ENCODE measurements at places on chromosomes 7 and 10.

DNA sequence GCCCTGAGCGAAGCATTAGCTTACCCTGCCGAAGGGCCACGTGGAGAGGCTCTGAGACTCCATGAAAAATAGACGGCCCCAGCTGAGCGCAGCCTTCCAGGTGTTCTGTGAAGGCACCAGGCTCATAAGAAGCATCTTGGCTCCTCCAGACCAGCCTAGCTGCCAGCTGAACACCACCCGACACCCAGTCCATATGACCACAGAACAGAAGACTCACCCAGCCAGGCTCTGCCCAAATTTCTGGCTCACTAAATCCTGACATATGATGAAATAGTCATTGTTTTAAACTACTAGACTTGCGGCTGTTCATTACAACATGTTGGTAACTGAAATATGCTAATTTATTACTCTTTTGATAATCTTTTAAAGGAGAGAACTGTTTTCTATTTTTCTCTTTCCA lies 99.5 kb upstream of the ABI1 start:
- no peak for DNase-seq

- DNase-seq: no peak
These were observed 24.6 kb upstream of the SGMS1 start for GRCh38 chr10:50648089-50648934.

DNA sequence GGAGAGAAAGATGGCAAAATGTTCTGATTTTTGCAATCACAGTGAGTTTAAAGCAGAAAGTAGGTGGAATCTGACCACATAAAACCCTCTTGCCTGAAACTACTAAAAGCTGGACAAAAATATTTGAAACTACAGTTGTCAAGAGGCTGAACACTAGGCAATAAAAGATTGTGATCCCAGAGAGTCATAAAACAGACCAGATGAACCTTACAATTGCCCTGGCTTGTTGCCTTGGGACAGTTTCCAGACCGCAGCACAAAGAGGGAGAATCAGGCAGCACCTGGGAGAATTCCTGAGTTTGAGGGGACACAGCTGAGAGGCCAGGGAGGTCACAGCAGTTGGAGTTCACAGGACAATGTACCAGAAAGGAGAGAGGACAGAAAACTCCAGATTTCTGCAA lies 107.3 kb upstream of the NANOS1 start:
- no peak for DNase-seq

DNA sequence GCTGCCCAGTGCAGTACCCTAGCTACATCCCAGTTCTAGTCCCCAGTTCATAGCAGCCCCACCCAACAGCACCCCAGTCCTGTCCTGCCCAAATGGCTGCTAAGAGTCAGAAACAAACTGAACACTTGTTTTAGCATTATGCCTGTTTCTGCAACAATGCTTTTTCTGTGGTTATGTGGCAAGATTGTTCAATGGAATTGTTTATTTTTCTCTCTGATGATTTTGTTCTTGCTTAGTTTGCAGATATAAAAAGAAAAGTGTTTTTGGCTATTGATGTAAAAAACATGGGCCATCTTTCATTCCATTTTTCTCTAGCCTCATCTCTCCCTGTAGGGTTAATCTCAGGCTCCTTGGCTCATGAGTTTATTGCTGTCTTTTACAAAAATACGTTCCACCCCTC lies 42.5 kb downstream of the LRRC4 start:
- DNase-seq: no peak

DNA sequence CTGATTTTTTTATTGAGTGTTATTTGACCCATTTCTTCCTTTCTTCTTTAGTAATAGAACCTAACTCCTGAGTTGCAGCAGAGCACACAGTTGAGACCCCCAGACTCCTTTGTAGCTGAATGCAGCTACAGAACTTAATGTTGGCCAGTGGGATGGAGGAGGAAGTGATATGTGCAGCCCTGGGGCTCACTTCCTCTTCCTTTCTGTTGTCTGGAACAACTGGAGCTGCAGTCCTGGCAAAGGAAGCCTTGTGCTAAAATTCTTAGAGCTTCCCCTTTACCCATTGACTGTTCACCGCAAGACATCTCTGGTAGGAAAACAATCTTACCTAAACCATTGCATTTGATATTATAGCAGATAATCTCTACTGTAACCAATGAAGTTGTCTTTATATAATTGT lies 86.6 kb downstream of the ITGB8 start:
- DNase-seq: no peak

- DNase-seq: no peak
These were observed 8.4 kb downstream of the FAM237B start for GRCh38 chr7:90312745-90313144.

DNA sequence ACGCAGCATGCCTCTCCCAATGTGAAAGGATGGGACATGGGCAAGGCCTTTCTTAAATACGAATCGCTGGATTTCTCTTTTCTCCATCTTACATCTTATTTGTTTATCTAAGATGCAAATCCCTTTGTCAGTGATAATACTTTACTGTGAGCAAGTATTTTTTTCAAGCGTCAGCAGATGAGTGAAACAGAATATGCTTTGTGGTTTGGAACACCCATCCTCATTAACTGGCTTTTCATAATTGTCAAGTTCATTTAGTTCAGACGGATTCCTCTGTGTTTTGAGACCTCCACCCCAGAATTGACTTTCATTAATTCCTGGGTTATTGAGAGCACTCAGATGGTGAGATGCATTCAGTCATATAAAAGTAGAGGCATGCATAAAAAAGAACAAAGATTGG lies 149.8 kb downstream of the NSUN6 start:
- no peak for DNase-seq

GRCh38 chr7:92876836-92877235 lies 40.5 kb upstream of the CDK6 start:
- DNase-seq: no peak

DNA sequence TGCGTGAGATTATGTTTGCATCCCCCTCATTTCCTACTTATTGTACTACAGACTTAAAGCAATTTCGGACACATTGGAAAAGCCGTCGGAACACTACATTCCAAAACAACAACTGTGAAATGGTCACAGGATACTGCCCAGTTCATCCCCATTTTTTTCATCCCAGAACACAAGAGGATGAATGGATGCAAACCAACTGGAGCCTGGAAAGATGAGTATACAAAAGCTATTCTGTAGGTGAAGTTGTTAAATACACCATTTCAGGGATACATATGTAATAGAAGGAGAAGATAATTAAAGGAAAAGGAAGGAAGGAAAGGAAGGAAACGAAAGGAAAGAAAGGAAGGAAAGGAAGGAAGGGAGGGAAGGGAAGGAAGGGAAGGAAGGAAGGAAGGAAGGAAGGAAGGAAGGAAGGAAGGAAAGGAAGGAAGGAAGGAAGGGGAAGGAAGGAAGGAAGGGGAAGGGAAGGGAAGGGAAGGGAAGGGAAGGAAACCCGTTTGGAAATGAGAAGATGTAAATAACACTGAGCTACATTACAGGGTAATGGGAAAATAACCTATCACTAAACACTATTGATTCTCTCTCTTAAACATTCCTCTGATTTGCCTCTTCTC lies 48.6 kb upstream of the C7orf33 start:
- no peak for DNase-seq

DNA sequence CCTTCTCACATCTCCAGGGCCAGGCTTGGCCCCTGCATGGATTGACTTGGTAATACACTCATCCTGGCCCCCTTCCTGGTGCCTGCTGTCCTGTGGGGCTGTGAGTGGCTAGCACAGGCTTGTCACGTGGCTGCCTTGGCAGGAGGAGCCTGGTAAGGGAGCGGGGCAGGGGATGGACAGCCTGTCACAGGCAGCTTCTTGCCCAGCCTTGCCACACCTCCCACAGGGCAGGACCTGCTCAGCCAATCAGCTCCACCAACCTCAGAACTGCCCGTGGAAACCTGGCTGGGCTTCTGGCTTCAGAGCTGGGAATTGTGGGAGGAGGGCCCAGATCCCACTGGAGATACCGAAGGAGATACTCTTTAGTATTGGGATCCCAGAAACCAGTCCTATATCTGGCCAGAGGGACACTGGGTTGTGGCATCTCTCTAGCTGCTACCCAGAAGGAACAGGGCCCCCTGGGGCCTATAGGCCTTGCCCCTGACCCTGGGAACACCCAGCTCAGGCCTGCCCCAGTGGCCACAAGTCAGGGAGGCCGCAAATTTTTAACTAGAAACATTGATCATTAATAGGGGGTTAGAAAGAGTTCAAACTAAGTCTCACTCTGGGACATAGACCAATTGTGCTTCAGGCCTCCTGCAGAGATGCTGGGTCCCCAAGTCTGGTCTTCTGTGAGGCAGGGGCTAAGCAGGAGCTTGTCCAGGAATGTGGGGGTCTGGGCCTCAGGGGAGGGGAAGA lies at the start of gene HOGA1:
HOGA1 (plus strand) TSS at position 330 of the 738 bp plus-strand sequence; CDS start at position 645, 315 bp downstream.
- DNase-seq: no peak

- DNase-seq: no peak
These were observed 13.6 kb downstream of the ENTPD7 start for GRCh38 chr10:99672884-99673283.

GRCh38 chr10:13668126-13668525 lies 81.4 kb downstream of the PRPF18 start:
- DNase-seq: no peak

DNA sequence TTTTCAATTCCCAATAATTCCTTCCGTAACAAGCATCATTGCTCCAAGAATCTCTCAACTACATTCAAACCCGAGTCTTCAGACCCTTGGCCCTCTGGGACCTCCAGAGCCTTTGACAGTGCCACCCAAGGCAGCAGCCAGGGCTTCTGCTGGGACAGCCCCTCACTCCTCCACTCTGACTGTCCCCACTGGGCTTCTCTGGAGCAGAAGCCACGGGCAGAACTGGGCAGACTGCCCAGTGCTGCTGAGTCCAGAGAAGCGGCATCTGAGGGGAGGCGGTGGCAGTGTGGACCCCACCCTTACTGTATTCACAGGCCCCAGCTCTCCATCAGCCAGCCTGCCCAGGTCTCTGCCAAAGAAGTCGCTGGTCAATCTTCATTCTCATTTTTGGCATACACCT lies 8.8 kb downstream of the CYREN start:
- DNase-seq: no peak

GRCh38 chr10:123567984-123568739 lies 98.0 kb upstream of the GPR26 start:
- no peak for DNase-seq

GRCh38 chr10:33623669-33624068 lies 289.2 kb upstream of the NRP1 start:
- DNase-seq: no peak

GRCh38 chr7:81957517-81957916 lies 187.7 kb upstream of the HGF start:
- no peak for DNase-seq

DNA sequence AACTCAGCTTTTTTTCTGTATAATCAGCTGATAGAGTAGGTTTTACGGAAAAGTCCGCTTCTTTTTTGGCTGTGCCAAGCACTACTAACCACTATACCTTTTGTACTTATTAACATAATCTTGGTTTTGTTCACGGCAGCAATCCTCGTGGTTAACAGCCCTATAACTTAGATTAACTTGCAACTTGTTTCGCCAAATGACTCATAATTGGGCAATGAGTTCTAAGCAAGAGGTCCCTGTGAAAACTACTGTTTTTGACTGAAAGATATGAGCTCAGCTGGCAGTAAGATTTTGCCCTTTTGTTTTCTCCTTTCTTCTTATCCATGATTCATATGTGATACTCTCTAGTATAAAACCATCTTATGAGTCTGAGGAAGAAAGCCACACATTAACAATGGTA lies 345.0 kb upstream of the PCDH15 start:
- DNase-seq: no peak

DNA sequence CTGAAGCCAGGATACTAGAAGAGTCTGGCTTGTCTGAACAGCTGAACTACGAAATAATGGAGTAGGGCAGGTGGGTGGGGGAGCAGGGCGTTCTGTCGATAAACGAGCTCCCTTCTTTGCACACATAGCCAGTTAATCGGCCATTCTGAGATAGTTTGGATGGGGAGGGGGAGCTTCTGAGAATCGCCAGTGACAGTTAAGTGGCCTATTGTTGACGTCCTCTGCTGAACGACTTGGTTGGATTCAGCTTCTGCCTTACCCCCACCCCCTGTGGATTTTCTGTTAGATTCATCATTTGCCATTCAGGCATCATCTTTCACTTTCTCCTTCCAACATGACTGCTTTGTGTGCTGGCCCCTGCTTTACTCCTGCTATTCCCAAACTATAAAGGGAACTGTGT lies 520 bp downstream of the CPA5 start:
- DNase-seq: no peak

DNA sequence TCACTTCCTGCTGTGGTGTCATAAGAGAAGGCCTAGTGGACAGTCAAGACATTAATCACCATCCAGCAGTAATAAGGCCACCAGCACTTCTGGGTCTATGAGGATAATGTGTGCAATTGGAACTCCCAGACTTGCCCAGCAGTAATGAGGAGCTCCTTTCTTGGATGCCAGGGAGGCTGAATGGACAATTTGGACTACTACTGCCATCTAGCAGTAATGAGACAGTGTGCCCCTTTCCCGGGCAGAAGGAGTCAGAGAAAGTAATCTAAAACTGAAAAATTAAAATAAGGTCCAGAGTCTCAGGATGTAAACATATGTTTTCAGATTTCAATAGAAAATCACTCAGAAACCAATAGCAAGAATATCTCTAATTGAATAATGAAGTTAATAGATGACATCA lies 400.4 kb downstream of the CDC14C start:
- DNase-seq: no peak

GRCh38 chr10:31318382-31318853 lies 598 bp upstream of the ZEB1 start:
- DNase-seq: peak; percentile 85

DNA sequence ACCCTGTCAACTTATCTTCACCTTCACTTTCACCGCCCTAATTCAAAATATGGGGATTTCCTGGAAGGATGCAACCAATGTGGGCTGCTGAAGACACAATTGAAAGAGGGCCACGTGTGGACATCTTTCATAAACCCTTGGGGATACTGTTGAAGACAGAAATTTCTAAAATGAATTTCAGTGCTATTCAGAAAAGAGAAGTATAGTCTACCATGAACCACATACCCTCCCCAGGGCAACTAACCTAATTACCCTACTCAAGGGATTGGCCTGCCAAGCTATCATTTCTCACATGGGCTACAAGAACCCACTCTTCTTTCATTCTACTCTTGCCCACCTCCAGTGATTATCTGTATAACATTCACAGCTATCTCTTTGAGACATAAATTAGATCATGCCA lies 226.0 kb downstream of the PHTF2 start:
- no peak for DNase-seq

GRCh38 chr10:112446055-112446854 lies 459 bp downstream of the ZDHHC6 start:
- peak; percentile 26 for DNase-seq

- DNase-seq: no peak
These were observed 204.7 kb downstream of the EBF3 start for GRCh38 chr10:129759214-129760002.

All from activated T-cell treated with anti-CD3 and anti-CD28 coated beads, Interleukin-2, amount 50 U/mL, for 48 hours (primary cell).